ENCODE measurements at places on chromosomes 2 and 18.

- DNase-seq = peak; percentile 85
These were observed 1.1 kb upstream of the RNU4ATAC start for GRCh38 chr2:121529439-121530211.

GRCh38 chr2:40543381-40543780 is 91.5 kb upstream of the SLC8A1 start:
- no peak for DNase-seq

DNA sequence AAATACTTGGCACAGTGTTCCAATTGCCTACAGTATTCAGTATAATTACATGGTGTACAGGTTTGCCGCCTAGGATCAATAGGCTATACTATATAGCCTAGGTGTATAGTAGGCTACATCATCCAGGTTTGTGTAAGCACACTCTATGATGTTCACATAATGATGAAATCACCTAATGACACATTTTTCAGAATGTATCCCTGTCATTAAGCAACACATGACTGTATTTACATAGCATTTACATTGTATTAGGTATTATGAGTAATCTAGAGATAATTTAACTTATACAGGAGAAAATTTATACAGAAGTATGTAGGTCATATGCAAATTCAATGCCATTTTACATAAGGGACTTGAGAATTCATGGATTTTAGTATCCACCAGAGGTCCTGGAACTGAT is 35.4 kb downstream of the SCN7A start:
- DNase-seq = no peak

GRCh38 chr18:1252534-1252933 is 347.9 kb downstream of the ADCYAP1 start:
- no peak for DNase-seq

GRCh38 chr18:33432857-33433256 is 7.7 kb downstream of the CCDC178 start:
- no peak for DNase-seq

GRCh38 chr2:6750411-6751158 is 115.1 kb downstream of the CMPK2 start:
- DNase-seq = no peak

GRCh38 chr2:9650119-9650821 is 19.5 kb upstream of the YWHAQ start:
- no peak for DNase-seq

GRCh38 chr2:240231838-240232244 is 91.4 kb upstream of the OTOS start:
- DNase-seq = no peak

DNA sequence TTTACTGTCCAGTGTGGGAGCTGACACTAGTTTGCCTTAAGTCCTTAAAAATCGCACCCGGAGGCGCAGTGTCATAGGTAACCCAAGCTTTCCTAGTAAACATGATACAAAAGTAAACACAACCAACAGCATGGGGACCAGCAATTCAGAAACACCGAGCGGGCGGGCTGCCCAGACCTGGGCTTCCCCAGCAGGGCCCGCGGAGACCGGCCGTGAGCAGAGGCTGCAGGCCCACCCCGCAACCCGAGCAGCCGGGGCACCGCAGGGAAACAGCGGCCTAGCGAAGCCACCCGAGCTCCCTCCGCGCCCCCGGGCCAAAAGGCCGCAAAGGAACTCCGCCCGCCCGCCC is 296 bp downstream of the TTC21B start:
- peak; percentile 81 for DNase-seq

- DNase-seq = no peak
These were observed 19.4 kb upstream of the RRM2 start for GRCh38 chr2:10103179-10103578.
